ENCODE measurements at places on chromosomes 7 and 10.

GRCh38 chr7:8236780-8237407 lies 25.1 kb downstream of the ICA1 start:
- no peak for DNase-seq

GRCh38 chr10:102106998-102107397 lies 13.2 kb downstream of the LDB1 start:
- no peak for DNase-seq

GRCh38 chr7:78172267-78172757 lies 373.7 kb downstream of the PHTF2 start:
- no peak for DNase-seq

GRCh38 chr10:57884407-57884806 lies 383.3 kb downstream of the IPMK start:
- no peak for DNase-seq

GRCh38 chr7:130090745-130091532 lies 20.6 kb downstream of the KLHDC10 start:
- no peak for DNase-seq

DNA sequence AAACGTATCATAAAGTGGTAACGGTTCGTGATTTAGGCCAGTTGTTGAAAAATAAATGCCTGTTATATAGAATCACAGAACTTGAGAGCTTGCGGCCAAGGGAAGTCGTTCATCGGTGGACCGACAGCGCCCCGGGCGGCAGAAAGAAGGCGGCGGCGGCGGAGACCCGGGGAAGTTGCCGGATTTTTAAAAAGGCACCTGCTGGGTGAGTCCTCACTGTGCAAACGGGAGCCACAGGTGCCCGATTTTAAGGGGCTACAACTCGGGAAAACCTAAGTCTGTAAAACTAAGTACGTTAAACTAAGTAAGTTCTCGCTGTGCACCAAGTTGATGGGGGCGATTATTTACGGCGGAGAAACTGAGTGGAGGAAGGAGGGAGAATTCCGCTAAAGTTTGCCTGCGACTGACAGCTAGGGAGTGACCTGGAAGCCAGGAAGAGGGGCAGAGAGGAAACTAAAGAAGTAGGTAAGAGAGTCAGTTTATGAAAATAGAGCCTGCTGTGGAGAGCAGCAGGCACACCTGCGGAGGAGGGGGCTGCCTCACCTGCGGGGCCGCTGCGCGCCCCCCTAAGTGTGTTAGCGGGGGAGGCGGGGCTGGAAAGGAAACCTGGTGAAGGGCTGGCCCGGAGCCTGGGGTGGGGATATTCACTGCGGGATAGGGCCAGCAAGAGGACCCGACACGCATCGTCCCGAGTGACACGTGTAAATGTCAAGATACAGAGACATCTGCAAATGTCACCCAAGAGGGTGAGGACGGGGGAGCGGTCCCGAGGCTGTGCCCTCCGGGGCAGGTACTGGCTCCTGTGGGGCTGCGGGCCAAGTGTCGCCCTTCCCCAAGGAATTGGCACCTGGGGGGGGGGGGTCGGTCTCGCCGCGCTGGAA lies 996 bp downstream of the ADAM12 start:
- DNase-seq: no peak
